ENCODE measurements at places on chromosomes 13 and 19.

GRCh38 chr13:29511980-29512379 lies 83.5 kb downstream of the SLC7A1 start:
- DNase-seq: no peak

- no peak for DNase-seq
Observed at GRCh38 chr19:27671876-27672275, 1541.1 kb downstream of the UQCRFS1 start.

DNA sequence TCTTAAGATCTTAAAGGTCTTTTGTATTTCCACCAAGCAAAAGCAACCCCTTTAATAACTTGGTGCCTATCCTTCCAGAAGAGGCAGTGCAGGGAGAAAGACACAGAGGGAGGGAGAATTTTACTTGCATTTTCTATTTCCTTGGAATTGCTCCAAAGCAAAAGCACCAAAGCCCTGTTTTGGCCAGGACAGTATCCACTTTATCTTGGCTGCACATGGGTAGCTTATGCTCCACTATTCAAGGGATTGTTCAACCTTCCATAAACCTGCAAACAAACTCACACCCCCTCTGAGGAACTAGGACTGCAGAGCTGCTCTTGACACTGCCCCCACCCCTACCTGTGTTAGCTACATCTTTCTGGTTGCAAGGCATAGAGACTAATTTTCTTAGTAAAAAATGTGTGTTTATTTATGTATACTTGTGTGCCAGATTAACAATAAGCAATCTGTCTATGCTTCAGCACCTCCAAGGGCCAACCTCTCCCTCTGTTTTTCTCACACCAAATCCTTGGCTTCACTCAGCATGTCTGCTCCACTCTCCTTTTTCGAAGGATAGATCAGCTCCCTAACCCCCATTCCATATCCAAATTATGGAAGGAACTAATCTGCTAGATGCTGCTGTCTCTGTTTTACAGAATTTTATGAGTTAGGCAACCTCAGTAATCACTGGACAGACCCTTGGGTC lies 68.1 kb upstream of the KLF12 start:
- peak; percentile 19 for DNase-seq

DNA sequence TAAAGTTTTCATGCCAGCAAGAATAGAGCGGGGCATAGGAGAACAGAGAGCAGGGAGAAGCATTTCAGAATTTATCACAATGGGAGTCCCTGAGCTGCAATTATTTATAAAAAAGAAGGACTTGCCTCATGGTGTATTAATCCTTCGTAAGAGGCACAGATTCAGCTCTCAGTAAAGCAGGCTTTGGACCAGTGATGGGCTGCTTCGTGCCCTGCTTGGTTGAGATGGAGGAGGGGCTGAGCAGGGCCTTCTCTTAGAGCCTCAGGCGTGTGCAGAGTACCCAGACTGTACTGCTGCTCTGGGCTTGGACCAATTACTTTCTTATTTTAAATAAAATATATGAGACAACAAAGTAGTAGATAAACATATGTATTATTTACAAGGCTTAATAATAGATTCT lies 265.7 kb upstream of the SLC10A2 start:
- no peak for DNase-seq

GRCh38 chr19:49616945-49617344 lies 23.0 kb downstream of the RRAS start:
- no peak for DNase-seq

- DNase-seq: peak; percentile 21
Observed at GRCh38 chr13:49443357-49443703, 534 bp downstream of the CAB39L start.

DNA sequence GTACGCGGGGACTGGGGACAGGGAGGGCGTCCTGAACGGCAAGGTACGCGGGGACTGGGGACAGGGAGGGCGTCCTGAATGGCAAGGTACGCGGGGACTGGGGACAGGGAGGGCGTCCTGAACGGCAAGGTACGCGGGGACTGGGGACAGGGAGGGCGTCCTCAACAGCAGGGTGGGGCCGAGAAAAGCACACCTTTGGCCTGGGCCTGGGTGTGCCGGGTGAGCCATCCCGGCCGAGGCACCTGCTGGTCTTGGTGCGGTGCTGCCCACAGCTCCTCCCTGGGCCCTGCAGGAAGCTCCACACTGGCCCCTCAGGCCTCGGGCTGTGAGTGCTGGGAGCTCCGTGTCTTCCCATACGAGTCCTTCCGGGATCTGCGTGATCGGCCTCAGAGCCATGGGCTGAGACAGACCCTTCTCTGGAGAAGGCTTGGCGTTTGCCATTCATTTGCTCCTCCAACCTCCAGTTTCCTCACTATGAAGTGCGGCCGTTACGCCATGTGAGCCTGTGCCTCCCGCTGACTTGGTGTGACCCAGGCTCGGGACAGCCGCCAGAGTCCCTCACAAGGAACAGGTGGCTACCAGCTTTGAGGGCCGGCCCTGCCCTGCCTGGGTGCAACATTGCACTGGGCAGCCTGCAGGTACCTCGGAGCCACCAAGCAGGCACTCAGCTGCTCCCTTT lies 7.8 kb upstream of the ZNF554 start:
- DNase-seq: no peak

- no peak for DNase-seq
Observed at GRCh38 chr13:79895416-79895815, 414.5 kb downstream of the NDFIP2 start.

DNA sequence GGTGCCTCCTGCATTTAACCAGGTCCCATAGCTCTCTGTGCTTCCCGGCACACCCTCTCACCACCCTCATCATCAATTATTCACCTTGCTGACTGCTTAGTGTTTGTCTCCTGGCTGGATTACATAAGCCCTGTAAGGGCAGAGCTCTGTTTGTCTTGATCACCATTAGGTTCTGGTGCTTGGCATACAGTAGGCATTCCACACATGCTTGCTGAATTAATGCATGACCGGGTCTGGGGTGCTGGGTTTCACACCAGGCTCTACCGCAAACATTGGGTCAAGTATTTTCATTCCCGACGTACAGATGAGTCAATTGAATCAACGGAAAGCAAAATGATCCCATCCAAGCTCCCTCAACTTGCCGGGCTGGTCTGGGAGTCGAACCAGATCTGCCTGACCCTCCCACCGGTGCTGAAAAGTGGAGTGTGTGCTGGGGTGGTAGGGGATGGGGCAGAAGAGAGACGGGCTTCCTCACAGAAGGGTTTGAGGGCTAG lies 28.5 kb downstream of the VAV1 start:
- DNase-seq: no peak

DNA sequence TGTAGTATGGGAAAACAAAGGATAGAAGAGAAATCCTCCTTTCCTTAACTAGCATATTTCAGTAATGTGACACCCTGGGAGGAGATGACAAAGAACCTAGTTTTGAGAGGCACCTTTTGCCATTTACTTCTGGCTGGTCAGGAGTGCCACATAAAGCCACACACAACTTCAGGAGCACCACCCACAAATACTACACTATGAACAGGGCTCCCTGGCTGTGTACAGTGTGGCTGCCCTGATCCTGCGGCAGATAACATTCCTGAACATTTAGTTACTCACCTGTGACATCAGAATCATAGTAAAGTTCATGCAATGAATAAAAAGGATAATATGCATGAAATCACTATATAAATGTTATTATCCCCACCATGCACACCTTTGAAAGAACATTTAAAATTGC lies 17.4 kb upstream of the IRS2 start:
- DNase-seq: no peak

GRCh38 chr13:113350065-113350937 lies 13.6 kb downstream of the GRTP1 start:
- DNase-seq: no peak

DNA sequence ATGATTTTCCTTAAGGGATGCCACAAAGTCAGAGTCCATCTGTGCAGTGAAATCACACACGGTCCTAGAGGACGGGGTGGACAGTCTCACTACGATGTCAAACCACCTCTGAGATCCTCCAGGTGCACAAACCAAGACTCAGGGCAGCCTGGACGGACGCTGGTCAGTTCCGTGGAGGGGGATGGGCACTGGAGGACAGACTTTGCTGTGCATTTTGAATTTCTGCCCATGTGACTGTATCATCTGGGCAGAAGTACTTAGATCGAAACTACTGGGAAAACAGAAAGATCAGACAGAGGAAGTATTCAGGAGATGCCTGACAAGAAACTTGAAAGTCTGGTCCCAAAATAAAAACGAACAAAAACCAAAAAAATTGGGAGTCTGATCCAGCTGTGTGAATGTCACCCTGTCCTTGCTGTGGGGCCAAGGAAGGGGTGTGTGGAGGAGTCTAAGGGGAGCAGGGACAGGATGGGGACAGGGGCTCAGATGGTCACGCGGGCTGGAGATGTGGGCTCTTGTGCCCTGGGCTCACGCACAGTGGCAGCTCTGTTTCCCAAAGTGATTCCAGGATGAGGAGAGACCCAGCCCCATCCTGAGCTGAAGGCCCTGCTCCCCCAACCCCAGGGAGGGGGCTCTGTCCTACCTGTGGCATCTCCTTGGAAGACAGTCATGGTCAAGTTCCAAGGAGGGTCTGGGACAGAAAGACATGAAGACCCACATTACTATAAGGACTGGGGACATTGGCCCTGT lies 1.5 kb downstream of the SIGLEC8 start:
- DNase-seq: no peak

- no peak for DNase-seq
Observed at GRCh38 chr19:43687660-43687997, 17.7 kb upstream of the PLAUR start.

DNA sequence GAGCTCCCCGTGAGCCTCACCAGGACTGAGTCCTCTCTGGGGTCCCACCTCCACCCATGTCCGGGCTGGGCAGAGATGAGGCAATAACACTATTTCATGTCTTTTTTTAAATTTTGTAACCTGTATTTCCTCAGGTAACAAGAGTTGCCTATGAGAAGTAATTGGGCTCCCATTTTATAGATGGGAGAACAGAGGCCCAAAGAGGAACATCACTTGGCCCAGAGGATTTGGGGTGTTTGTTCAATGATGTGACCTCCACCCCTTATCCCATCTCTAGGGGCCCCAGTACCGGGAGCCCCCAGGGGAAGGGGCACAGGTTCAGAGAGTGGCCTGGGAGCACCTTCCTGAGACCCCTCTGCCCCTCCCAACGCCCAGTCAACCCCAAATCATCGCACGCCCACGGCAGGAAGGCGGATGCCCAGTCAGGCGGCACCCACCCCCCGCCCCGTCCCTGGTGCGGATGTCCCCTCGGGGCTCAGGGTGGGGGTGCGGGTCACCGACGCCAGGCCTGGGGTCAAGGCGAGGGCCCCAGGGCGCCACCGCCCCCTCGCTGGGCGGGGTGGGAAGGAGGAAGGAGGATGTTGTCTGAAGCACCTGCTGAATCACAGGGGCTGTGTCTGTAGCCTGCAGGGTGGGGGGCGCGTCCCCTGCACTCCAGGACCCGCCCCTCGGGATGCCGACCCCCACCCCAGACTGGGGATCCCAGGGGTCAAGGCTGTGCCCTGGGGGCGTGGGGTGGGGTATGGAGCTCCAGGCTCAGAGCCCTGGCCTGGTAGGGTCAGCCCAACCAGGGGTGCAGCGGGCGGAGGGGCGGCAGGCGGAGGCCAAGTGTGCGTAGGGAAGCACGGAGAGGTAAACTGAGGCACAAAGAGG lies 9.0 kb upstream of the CIRBP start:
- DNase-seq: no peak

DNA sequence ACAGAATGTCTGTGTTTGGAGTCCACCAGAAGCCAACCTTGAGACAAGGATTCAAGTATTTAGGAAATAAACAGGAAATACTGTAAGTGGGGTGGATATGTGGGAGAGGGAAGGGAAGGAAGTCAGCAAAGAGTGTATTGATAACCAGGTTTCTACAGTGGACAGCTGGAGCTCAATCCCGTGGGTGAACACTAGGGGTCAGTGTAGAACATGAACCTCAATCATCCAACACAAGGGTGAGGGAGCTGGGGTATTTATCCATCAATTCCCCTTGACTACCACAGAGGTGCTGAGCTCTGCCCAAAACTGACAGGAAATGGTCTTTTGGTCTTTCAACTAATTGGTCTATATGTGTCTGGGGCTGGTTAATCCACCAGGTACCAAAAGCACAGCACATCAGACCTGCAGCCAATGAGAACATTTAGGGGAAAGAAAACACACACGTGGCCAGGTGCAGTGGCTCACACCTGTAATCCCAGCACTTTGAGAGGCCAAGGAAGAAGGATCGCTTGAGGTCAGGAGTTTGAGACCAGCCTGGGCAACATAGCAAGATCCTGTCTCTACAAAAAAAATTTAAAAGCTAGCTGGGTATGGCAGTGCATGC lies 5.6 kb upstream of the SYDE1 start:
- peak; percentile 0 for DNase-seq

DNA sequence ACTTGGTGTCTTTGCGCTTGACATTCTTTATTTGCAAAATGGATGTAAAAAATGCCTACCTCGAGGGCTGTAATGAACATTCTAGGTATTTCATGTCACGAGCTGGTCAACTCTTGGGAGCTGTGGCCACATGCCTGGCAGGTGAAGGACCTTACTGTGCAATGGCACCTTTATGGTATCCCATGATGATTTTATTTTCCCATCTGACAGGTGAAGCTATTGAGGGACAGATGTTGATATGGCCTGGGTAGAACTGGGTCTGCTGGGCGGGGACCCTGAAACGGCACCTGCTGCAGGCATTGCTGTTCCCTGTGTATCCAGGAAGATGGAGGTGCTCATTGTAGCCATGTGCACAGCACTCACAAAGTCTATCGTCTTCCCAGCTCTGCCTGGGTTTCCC lies 332.2 kb downstream of the TEX29 start:
- DNase-seq: no peak

DNA sequence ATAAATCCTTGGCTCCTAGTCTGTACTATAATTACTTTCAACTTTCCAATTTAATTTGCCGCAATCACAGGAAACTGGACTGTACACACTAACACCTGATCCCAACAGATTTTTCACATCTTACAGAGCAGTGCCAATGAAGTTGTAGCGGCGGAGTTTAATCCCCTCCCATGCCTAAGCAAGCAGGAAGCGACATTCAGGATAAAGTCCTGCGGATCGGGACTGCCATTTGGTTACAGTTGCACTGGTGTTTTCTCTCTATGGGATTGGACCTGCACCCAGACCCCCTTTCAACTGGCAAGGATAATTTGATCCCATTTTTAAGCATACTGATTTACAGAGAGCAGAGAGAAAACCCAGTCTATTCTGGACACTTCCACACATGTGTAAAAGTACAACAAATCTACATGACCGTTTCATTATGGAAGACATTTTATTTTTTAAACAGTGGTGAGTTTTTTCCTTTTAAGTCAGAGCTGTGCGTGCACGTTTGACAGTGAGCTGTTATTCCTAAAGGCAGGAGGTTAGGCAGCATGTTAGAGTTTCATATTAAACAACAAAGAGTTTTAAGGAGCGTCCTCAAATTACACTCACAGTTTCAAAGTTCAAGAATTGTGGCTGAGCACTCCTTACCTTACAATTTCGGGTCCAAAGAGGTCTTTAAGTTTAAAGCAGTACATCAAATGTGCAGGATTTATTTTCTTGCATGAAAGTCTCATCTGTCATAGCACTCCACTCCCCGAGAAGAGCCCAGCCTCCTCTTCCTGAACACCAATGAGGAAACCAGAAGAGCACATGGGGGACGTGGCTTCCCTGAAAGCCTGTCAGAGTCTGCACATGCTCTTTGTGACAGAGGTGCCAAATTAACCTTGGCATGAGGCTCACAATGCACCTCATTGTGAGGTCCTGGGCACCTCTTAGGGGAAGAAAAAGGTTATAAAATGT lies 141.6 kb upstream of the RFC3 start:
- peak; percentile 78 for DNase-seq

- peak; percentile 19 for DNase-seq
Observed at GRCh38 chr19:43594710-43595604, 977 bp downstream of the IRGQ start.

- DNase-seq: no peak
Observed at GRCh38 chr19:1699386-1699785, 47.0 kb upstream of the TCF3 start.
